ENCODE measurements at places on chromosomes 1 and 21.

- DNase-seq = no peak
These were observed 86.7 kb downstream of the PROX1 start for GRCh38 chr1:214074477-214074876.

- DNase-seq = no peak
These were observed 228.6 kb downstream of the GRIK1 start for GRCh38 chr21:29711236-29711635.

- no peak for DNase-seq
These were observed 26.5 kb upstream of the PEF1 start for GRCh38 chr1:31671147-31671546.

DNA sequence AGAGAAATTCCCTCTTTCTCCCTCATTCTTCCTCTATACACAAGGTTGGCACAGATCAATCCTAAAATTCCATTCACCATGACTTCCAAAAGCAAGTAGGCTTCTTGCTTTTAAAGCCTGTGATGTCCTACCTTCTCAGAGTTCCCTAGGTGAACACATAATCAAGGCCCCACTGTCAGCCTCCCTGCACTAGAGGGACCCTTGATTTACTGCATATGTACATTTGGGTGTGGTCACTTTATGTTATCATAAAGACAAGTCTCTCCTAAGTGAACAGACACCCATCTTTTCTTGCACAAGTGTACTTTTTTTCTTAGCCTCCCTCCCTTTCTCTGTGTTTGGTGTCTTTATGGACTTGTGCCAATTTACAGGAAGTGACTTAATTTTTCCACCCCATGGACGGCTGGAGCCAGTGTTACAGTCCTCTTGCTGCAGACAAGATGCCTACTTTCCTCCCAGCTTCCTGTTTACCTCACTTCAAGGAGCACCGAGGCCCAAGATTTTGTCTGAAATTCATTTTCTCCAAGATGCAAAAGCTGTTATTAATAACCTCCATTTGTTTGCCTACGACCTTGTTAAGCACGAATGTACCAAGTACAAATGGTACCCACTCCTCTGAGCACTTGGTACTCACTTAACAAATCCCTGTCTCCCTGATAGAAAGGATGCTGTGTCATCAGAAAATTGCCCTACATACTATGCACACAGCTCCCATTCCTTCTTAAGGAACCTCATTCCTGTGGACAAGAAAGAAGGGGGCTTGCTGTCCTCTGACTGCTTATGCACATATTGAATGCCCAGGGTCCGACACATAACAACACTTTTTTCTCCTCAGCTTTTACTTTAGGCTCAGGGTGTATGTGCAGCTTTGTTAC lies 82.8 kb upstream of the SLC44A3 start:
- no peak for DNase-seq

DNA sequence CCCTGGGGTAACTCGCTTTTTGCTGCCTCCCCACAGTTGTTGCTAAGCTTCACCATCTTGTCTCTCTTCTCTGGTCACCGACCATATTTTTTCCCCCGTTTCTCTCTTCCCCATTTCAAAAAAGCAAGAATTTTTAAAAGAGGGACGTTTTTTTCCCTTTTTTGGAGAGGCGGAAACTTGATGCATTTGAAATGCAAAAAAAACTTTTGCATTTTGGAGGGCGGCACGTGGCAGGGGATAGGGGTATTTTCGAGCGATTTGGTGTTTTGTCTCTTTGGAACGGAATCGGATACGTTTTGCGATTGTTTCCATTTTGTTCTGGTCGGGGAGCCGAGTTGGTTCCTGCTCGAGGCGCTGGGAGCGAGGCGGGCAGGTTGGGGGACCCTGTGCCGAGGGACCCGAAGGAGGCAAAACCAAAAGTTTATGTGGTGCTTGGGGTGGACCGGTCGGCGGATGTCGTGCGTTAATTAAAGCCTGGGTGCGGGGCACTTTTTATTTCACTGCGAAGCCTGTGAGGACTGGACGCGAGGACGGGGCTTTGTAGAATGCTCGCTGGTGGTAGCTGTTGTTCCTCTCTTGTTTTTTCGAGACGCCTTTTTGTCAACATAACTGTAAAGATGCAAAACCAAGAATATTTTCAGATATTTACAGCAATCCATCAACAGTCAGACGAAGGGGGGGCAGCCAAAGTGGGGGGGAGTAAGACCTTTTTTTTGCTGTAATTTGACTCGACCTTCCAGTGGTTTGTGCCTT lies 884 bp downstream of the H3-3A start:
- DNase-seq = peak; percentile 44

GRCh38 chr1:67312615-67313014 lies 4.9 kb downstream of the IL12RB2 start:
- DNase-seq = no peak

- DNase-seq = no peak
These were observed 226.8 kb downstream of the LMX1A start for GRCh38 chr1:165129568-165130164.

- DNase-seq = no peak
These were observed 797.3 kb downstream of the PLA2G4A start for GRCh38 chr1:187626056-187626455.

- no peak for DNase-seq
These were observed 6.3 kb downstream of the PARP1 start for GRCh38 chr1:226401355-226402303.

DNA sequence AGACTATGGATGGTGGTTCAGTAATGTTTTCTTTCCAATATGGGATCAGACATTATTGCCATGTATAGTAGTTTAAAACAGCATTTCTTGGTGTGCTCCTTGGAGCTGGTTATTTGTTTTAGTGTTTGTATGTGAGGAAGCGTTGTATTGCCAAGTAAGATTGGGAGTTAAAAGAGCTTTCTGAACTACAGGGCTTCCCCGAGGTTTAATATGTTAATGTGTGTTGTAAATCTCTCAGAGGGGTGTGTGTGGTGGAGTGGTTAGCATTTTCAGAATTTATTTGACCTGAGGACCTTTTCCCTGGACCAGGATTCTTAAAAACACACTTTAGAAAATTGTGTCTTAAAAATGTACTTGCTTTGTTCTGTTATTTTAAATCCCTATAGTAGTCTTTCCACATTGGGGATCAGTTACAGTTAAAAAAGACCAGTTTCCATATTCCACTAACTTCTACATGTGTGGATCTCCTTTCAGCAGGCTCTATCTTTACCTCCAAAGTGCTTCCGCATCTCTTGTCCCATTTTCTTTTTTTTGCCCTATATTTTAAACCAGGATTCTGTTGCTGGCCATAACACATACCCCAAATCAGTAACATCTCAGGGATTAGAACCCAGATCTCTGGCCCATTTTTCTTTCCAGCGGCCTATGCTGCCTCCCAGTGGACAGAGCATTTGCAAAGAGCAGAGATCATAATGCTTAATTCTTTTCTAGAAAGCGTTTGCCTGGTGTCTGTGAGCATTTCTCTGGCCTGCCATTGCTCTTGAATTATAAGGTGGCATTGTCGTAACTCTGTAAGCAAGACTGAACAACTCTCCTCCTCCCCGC lies 58.6 kb downstream of the PBX1 start:
- no peak for DNase-seq

DNA sequence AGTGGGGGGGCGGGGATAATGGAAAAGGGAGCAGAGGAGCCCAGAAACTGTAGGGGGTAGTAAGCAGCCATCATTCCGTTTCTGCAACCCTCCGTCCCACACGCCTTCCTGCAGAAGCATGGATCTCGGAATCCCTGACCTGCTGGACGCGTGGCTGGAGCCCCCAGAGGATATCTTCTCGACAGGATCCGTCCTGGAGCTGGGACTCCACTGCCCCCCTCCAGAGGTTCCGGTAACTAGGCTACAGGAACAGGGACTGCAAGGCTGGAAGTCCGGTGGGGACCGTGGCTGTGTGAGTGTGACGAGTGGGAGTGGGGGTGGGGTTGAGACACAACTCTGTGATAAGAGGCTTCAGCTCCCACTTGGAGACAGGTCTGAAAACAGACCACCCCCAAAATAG lies 706 bp downstream of the CREB3L4 start:
- no peak for DNase-seq

GRCh38 chr21:38388647-38389353 lies 109.5 kb downstream of the ERG start:
- no peak for DNase-seq

GRCh38 chr1:228020686-228021354 lies 14.0 kb downstream of the WNT3A start:
- DNase-seq = no peak

GRCh38 chr1:44292651-44293050 lies 62.4 kb downstream of the ERI3 start:
- no peak for DNase-seq

DNA sequence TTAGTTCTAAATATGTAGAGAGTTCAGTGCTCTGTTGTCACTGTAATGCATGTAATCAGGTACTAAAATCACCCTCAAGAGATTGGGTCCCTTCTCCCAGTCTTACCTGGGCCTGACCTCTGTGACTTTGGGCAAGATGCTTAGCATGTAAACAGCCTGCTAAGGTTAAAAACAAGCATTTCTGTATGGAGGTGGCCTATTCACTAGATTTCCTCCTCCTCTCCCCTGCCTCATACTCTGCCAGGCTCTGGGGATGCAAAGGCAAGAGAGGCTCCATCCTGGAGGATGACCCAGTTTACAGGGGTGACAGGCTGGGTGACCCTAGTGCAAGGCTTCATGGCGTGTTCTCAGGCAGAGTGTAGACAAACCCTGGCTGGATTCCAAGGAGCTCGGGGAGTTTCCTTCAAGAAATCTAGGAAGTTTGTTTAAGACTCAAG lies 28.8 kb downstream of the VANGL2 start:
- no peak for DNase-seq

DNA sequence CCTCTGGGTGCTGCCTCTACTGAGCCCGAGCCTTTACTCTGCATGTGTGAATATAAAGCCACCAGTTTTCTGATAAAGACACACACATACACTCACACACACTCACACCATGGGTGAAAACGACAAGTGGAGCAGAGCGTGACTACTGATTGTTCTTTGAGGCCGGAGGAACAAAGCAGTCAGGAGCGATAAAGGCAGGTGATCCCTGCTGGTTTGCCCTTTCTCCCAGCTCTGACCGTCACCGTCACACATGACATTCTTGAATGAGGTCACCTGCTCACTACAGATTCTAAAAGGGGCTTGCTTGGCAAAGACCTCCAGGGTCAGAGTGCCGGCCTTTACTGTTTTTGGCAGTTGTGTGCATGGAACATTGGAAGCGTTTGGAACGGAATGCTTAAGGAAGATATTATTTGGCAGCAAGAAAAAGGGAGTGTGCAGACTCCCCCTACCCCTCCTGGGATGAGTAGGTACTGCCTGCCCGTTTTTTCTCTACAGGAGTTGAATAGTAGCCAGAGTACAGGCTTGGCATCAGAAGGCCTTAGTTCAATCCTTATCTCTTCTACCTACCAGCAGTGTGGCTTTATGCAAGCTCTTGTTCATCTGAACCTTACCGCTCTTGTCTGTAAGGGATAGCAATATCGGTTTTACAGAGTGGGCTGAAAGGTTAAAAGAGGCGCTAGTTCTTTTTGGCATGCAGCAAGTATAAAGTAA lies 79.7 kb downstream of the PBX1 start:
- no peak for DNase-seq

- peak; percentile 36 for DNase-seq
These were observed at the start of gene RCSD1 for GRCh38 chr1:167629681-167630567. Gene RCSD1, plus strand, starts transcription at chr1:167630232. Its CDS starts 192 bp downstream, at chr1:167630424.

GRCh38 chr1:68087184-68087583 lies 36.8 kb upstream of the DIRAS3 start:
- DNase-seq = no peak

DNA sequence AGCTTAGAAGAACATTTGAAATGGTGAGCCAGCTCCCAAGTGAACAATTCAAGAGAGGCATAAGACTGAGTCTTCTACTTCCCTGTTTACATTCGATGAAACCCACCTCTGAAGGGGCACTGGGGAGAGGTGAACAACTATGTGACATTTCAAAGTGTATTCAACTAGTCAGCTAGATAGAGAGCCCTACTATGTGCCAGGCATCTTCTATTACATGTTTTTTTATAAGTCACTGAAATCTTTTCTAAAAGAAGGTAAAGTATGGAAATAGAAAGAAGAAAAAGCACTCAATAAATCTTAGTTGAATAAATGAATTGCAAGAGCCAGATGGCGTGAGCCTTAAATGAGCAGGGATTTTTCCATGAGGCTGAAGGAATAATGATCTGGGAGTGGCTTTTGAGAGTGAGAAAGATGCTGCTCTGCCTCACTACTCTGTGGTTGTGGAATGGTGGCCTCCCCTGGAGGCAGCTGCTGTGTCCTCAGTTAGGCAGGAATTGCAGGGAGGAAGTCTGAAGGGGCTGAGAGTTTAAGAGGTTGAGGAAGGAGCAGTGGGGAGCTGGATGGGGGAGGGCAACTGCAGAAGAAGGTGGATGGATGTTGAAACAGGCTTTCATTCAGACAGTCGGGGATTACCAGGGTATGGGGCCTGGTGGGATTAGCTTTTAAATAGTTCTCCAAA lies 10.4 kb upstream of the PTPRF start:
- no peak for DNase-seq

- no peak for DNase-seq
These were observed 2.1 kb downstream of the PRDM15 start for GRCh38 chr21:41876928-41877652.

DNA sequence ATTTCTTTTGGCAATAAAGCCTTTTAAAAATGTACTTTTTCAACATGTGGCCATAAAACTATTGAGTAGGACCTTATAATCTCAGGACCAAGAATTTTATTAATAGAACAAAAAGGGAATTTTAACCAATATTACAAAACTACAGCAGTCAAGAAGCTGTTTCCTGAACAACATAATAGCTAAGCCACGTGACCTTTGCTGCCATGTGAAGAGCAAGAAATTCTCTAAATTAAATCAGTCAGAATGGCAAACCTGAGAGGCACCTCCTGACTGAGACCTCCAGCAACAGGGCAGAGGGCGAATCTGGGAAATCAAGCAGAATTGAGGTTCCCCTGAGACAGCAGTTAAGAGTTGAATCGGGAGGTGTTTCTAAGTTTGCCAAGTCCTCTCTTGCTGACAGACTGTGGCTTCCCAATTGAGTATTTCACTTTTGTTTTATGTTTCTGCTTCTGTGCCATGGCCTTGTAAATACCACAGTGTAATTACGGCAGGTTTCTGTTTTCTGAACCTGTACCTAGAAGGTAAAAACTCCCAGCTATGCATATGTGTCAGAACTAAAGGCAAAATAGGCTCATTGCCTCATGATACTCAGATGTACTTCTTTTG lies 358.4 kb downstream of the NTNG1 start:
- DNase-seq = no peak

DNA sequence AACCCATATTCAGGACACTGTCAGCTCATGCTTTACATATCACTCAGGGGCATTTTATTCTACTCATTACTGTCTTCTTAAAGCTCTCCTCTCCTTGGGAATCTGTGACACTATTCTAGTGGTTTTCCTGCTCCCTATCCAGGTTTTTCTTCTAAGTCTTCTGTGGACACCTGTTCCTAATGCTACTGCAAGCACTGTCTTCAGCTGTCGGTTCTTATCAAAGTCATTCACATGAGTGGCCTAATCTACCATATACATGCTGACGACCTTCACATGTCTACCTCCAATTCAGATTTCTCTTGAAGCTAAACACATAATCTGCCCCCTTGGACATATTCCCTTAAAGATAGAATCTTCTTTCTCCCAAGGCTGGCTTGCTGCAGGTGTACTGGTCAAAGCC lies 39.8 kb upstream of the PRRX1 start:
- DNase-seq = no peak

Data from CD4-positive, alpha-beta T cell treated with Interleukin-4 for 4 hours (primary cell).